ENCODE measurements at places on chromosomes 2 and 18.

GRCh38 chr2:195451160-195451559 lies 205.9 kb upstream of the SLC39A10 start:
- DNase-seq = no peak

DNA sequence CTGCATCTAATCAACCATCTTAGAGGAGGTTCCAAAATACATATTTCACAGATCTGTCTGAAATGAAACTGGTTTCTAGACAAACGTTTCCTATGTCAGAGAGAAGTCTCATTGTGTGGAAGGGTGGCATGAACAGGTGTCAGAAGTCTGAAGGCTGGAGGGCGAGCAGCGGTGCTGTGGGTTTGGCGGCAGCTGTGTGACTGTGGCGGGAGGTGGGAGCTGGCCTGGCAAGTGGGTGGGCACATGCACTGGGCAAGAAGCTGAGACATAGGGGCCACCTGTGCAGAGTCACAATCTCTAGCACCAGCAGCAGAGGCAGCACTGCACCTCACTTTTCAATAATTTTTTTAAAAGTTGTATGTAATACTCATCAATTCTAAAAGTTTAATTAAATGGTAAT lies 346.3 kb downstream of the DSC3 start:
- DNase-seq = no peak

DNA sequence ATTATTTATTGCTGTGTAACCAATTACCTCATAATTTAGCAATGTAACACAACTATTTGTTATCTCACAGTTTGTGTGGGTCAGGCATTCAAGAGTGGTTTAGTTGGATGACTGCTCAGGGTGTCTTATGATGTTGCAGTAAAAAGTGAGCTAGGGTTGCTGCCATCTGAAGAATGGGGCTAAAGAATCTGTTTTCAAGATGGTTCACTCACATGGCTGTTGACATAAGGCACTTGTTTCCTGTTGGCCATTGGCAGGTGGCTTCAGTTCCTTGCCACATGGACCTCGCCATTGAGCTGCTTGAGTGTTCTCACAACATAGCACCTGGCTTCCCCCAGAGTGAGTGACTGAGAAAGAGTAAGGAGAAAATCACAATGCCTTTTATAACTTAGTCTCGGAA lies 123.2 kb downstream of the TMEM17 start:
- peak; percentile 65 for DNase-seq

DNA sequence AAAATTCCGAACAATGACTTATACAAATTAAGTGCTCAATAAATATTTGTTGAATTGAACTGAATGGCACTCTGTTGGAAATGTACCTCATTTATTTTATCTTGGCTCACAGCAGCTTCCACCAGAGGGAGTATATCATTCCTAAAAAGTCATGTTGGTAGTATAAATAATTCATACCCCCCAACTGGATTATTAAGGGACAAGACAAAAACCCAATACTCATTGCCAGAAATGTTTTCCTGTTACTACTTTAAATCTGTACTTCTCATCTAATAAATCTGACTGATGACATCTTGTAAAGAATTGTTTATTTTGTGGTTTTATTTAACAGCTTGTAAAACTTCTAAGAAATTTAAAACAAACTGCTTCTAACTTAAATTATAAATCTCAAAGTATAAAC lies 163.9 kb downstream of the CDH2 start:
- peak; percentile 30 for DNase-seq

DNA sequence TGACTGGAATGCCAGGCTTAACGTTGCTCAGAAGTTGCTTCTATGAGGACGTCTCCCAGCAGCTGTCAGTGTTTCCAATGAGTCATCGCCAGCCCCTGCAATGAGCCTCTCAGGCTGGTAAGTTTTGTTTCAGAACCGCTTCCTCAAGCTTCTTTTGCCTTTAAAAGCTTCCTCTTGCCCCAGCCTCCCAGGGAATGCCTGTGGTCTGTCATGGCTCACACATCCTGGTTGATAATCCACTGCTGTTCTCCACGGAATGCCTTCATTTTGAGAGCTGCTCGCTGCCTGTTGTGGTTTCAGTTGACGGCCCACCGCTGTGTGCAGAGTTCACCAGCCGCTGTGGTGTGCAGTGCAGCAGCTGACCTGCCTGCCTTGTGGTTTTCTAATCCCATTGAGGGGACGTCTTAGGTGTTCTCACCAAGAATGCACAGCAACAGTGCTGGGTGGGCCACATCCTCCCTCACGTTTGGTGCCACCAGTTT lies 96.4 kb downstream of the RTP5 start:
- peak; percentile 95 for DNase-seq
